ENCODE measurements at places on chromosomes 3 and 15.

DNA sequence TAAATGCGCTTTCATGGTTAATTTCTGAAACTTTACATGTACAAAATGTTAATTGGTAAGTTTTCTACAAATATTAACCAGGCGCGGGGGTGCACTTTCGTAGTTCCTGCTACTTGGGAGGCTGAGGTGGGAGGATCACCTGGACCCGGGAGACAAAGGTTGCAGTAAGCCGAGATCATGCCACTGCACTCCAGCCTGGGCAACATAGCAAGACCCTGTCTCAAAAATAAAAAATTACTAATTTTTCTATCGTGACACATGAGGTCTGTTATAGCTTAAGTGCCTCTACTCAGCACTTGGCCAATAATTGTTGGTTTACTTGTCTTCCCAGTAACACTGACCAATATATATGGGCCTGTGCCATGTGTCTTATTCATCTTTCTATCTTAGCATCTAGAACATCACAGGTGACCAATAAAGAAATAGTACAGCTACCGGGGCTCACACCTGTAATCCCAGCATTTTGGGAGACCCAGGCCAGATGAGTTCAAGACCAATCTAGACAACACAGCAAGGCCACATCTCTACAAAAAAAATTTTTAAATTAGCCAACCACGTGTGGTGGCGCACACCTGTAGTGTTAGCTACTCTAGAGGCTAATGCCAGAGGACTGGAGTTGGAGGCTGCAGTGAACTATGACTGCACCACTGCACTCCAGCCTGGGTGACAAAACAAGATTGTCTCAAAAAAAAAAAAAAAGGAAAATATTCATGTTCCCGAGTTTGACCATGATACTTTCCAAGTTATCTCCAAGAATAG lies 6.1 kb downstream of the MSL2 start:
- no peak for DNase-seq

- DNase-seq = no peak
Measured at GRCh38 chr15:72737061-72737460, 46.5 kb downstream of the ADPGK start.

DNA sequence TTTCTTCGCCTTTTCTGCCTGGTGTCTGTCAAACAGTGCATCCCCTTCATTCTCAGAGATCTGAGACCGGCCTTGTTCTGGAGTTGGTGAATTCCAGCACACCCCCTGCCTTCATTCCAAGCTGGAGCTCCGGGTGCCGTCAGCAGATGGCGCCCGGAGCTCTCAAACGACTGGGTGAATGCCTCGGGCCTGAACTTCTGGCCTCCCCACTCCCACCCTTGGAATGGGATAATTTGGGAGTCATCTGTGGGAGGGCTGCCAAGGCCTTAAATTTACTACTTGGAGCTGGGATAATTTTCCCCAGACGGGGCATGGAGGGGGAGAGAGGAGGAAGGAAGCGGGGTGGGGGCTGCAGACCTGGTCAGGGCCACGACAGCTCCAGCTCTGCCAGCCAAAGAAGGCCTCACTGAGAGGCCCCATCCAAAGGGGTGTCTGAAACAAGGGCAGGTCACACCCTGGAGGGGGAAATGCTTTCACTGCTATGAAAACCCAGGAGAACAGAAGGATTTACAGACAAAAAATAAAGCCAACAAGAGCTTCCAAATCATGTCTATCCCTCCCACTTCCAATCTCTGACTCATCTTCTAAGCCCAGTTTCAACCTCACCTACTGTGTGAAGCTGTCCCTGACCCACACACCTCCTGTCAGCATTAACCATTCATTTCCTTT lies 187.9 kb downstream of the OPA1 start:
- no peak for DNase-seq

GRCh38 chr15:66400351-66400774 lies 13.7 kb downstream of the MAP2K1 start:
- DNase-seq = no peak

DNA sequence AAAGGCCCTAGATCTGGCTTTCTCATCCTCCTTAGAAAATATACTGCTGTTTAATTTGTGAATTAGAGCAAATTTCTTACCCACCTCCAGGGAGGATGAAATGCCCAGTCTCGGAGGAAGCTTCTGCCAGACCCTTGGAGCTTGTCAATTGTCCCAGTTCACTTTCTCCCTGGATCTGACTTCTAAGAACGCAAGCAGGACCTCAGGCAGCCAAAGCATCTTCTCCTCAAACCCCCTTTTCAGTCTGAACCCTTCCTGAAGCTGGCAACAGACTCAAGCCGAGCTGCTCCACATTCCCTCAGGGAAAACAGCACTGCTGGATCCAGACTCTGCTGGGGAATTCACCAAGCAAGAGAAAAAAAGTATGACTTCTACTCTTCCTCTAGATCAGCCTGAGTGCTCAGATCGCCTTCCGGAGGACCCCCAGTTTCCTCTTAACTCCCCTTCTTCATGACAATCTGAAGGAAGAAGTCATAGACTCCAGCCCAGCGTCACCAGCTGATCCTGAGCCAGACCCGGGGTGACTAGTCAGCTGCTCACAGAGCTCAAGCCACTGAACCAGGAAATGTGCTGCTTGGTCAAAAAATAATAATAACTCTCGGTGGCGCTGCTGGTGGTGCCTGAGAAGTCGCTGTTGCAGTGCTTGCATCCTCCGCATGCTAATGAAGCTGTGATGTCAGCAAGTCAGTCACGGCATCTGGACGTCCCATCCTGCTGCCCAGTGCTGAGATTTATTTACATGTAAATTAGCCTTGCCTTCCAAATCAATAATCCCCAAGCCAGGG lies at the start of gene PRICKLE2:
TSS of gene PRICKLE2 (minus strand) at position 641 of the 785 bp plus-strand sequence. CDS start 26,539 bp downstream, outside the sequence.
- DNase-seq = no peak

DNA sequence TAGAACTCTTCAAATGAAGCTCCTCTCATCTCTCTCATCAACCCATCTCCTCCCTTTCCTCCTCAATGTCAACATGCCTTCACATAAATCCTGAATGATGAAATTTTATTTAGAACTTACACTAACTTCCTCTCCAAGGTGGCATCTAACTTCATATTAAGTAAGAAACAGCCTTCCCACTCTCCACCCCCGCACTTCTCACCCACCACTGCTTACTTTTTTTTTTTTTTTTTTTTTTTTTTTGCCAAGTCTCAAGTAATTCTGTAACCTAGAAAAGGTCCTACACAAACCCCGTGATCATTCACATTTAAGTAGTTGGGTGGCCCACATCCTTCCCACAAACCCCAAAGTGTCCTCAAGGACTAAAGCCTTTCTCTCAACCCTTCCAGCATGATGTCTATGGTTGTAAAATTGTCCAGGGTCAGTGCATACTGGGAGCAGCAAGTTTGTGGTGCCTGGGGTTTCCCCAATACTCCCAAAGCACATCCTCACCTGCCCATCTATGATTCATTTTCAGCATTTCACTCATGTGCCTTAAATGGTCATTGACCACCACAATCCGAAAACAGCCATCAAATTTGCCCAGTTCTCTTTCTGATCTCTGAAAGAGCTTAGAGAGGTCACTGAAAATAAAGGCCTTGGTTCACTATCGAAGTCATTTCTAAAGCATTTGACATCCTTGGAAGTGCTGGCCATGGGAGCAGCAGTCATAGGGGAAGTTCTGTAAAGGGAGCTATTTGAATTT lies 47.2 kb downstream of the CD86 start:
- DNase-seq = no peak

Data from NCI-H510A (cell line).